NCI-H2029 treated with DMSO at 0.1 percent for 48 hours (cell line): ENCODE measurements at places on chromosomes 4 and X.

- no peak for DNase-seq
Measured at GRCh38 chr4:57059890-57060716, 50.1 kb downstream of the IGFBP7 start.

DNA sequence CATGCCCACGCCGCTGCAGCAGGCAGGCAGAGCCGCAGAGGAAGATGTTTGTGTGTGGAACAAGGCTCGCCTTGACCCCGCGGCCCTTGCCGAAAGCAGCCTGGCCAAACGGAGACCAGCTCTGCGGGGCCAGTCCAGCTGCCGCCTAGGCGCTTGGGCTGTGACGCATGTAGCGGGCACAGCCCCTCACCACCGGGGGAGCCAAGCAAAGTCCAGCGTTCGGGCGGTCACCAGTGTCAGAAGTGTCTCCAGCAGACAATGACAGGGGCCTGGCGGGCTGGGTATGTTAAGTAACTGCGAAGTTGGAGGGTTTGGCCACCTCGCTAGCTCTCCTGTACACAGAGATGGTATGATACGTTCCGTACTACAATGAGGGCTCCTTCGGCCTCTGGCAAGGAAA is 1.3 kb downstream of the AMER1 start:
- no peak for DNase-seq

GRCh38 chr4:23972187-23972586 is 82.3 kb upstream of the PPARGC1A start:
- DNase-seq = no peak

DNA sequence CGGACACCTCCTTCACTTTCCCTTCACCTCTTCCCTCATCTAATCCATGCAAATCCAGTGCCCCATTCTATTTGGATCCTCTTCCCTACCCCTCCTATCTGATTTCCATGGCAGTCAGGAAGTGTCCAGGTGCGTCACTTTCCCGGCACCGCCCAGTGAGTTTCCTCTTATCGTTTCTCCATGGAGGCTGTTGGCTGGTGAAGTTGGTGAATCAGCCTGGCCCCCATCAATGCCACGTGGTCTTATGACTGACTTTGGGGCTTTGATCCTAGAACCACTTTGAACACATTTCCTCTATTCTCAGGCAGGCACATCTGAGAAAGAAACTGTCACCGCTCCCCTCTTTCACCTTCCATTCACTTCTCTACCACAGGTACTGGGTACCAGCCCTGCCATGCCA is 137.8 kb downstream of the CEP135 start:
- DNase-seq = no peak

- DNase-seq = no peak
Measured at GRCh38 chrX:38694394-38694793, 106.9 kb upstream of the MID1IP1 start.

GRCh38 chrX:35406386-35406785 is 391.8 kb upstream of the MAGEB16 start:
- no peak for DNase-seq

GRCh38 chr4:2722033-2722432 is 34.1 kb downstream of the TNIP2 start:
- DNase-seq = no peak

DNA sequence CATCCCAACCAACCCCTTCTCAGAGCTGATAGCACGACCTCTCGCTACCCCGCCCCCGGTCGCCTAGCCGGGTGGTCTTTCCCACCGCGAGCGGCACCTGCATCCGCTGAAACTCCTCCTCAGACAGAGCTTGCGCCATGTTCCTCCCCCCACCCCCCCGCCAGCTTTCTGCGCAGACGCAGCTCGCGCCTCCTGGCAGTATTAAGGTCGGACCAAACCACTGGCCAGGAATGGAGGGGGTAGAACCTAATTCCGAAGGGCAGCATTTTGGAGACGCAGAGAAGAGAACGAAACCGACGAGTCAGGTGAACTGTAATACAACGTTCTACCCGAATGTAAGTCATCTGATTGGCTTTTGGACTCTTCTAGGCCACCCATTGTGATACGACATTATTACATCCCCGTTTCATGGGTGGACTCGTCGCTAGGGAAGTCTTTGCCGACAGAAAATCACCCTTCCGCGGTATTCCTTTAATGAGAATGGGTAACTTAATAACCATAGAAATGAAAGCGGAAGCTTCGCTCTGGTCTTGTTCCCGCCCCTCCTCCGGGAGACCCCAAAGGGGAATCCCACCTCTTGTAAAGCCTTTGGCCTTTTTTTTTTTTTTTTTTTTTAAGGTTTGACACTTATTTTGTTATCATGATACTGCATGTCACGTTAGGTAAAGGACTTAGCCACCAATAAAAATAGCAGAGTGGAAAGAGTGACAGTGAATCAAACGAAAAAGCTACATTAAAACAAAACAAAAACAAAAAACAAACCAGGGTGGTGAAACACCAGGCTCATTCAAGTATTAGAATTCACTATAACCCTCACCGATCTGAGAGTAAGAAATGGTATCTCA is at the start of gene GRIPAP1:
Gene GRIPAP1 (minus strand): TSS at position 174 of the 845 bp plus-strand sequence. CDS start 35 bp downstream, at position 139.
- peak; percentile 60 for DNase-seq

GRCh38 chrX:12329476-12329875 is 191.2 kb downstream of the FRMPD4 start:
- no peak for DNase-seq

GRCh38 chr4:137559801-137560200 is 27.5 kb upstream of the PCDH18 start:
- DNase-seq = no peak

- DNase-seq = no peak
Measured at GRCh38 chr4:125321709-125322365, 7.1 kb downstream of the FAT4 start.

- no peak for DNase-seq
Measured at GRCh38 chr4:47012676-47013075, 18.7 kb upstream of the GABRB1 start.

DNA sequence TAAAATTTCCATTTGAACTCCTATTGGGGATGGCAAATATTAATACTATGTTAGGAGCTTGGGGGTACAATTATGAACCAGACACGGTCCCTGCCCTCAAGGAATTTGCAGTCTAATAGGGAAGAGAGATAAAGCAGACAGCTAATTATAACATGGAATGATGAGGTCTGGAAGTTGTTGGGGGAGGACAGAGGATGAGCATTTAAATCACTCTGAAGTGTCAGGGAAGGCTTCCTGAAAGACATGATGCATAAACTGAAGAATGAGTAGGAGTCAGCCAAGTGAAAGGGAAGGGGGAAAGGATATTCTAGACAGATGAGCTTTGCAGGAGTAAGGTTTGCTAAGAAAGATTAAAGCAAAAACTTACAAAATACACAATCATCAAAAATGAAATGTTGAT is 15.9 kb downstream of the PLAC1 start:
- DNase-seq = no peak

GRCh38 chr4:124631760-124632159 is 80.8 kb downstream of the ANKRD50 start:
- DNase-seq = no peak

DNA sequence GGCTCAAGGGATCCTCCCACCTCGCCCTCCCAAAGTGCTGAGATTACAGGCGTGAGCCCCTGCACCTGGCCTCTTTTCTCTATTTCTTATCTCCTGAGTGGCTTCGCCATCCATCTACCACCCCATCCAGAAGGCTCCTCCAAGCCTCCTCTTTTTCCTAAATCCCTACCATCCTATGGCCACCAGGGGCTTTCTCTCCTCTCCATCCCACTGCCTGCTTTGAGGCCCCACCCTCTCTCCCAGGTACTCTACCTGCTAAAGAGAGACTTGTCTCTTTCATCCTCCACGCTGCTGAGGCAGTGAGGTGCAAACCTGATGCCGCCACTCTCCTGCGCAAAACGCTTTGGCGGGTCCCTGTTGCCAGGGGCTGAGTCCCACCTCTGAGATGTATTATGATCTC is 7.0 kb downstream of the RS1 start:
- DNase-seq = no peak

GRCh38 chr4:182862921-182863320 is 54.3 kb downstream of the DCTD start:
- DNase-seq = peak; percentile 77

GRCh38 chr4:7587433-7588405 is 153.0 kb upstream of the PSAPL1 start:
- no peak for DNase-seq

GRCh38 chrX:100685284-100685996 is 41.4 kb downstream of the SRPX2 start:
- peak; percentile 82 for DNase-seq

DNA sequence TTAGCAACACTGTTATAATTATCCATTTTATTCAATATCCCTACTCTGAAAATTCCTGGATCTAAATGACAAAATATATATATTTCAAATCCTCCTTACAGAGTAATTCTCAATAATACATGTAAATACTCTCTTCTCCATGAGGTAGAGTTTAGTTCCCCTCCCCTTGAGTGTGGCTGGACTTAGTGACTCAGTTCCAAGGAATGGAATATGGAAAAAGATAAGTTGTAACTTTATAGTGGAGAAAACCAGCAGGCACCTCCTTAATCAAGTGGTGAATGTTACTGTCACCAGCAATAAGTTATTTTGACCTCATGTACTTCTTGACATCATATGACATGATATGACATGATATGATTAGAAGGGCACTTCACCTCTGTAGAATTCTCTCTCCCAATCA is 302.0 kb downstream of the RAB28 start:
- DNase-seq = no peak

GRCh38 chrX:40402831-40403533 is 177.8 kb upstream of the ATP6AP2 start:
- DNase-seq = no peak

DNA sequence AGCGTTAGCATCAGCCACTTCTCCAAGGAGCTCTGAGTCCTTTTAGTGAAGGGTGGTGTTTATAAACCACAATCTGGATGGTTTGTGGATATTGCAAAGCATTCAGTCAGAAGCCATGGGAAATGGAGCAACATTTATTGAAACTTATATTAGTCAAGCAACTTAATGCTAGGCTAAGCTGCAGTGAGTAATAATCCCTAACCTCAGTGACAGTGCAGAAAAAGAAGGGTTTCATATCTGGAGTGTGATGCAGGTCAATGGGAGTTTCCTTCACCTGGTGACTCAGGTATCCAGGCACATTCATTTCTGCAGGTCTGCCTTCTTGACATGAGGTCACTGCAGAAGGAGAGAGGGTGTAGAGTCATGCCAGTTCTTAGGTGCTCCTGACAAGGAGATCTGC is 10.4 kb upstream of the DRD5 start:
- DNase-seq = no peak

DNA sequence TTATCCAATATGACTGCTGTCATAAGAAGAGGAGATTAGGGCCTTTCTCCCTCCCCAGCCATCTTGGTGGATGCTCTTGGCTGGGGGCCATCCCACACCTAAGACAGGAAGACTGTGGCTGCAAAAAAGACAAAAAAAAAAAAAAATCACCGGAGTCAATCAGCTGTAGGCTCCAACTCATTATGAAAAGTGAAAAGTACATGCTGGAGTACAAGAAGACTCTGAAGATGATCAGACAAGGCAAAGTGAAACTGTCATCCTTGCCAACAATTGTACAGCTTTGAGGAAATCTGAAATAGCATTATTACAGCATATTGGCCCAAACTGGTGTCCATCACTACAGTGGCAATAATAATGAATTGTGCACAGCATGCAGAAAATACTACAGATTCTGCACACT is 5.2 kb downstream of the EGFL6 start:
- DNase-seq = no peak

GRCh38 chr4:183098019-183098722 is 886 bp upstream of the WWC2 start:
- no peak for DNase-seq

- no peak for DNase-seq
Measured at GRCh38 chrX:46647251-46647650, 73.7 kb downstream of the CHST7 start.

DNA sequence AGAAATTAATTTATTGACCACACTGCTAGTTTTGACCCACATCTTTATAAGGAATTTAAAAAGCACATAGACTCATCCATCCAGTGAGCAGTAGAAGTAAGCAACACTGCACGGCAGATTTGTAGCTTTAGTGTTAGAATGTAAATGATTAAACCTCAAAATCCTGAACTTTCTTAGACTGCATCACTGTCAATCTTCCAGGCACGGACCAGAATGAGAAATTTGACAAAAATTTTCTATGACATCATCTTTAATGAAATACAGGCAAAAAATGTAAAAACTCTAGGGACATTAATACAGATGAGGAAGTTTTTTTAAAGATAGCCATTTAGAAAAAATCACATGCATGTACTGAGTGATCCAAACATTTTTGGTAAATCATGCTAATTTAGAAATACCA is 29.2 kb downstream of the NLGN4X start:
- DNase-seq = no peak

GRCh38 chrX:13966793-13967125 is 62.9 kb downstream of the GEMIN8 start:
- DNase-seq = no peak

DNA sequence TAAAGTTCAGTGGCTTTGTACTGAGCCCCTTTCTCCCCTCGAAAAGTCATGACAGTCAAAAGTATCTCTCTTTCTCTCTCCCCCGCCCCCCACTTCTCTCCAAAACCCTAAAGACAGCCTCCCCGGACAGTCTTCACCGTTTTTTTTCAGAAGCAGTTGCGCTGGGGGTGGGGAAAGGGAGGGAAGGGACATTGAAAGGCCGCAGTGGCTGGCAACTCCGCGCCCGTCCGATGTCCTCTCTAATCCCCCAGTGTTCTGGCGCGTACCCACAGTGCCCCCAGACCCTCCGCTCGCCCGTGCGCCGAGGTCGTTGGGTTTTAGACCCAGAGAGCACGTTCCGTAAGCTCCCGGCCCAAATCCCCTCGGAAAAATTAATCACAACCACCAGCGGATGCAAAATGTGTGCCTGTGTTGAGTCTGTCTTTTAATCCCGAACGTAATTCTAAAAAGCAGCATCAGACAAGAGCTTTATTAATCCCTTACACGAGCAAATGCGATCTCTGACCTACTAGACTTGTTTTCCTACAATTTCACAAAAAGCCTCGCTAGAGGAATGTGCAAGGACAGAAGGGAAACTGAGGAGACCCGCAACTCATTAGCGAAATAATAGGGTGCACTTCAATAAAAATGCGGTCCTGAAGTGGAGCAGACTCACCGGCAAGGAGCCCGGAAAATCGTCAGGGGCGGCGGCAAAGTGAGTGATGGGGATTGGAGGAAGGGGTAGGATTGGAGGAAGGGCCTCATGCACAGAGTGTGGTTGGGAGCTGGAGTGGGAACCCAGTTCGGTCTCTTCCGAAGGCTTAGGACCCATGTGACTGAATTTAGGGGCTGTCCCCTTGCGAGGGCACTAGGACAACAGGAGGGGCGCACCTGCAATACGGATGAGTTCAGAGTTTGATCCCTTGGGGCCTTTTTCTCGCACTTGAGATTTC is 12.2 kb upstream of the PRDM8 start:
- no peak for DNase-seq

DNA sequence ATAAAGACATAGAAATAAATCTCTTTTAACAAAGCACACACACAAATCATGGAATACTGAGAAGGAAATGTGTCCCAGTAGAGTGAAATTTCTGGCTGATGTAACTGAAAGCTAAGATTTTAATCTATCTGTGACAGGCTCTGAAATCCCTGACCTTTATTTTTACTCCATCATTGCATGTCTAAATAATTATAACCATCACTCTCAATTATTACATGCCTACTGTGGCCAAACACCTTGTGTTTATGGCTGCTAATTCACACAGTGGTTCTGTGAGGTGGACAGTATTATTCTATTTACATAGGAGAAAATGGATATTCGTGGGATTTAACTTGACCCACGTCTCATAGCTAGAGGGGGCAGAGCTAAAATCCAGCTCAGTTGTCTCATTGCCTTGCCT is 438.1 kb downstream of the TLL1 start:
- DNase-seq = no peak

GRCh38 chr4:177047070-177047850 is 254.5 kb upstream of the VEGFC start:
- DNase-seq = peak; percentile 1
